ENCODE measurements at places on chromosomes 16 and 17. TPM values are rescaled to one million over a fixed set of nuclear protein-coding genes. Genes with fewer than 3 reads are reported as not detected.

GRCh38 chr16:57630931-57631845, 2.8 kb downstream of the ADGRG1 start:
- H3K4me1 ChIP-seq, result peaks cover 27% of the 10 kb centered on the region
- no peak overlapping the region for H3K4me3 ChIP-seq
- no peak overlapping the region for H3K27ac ChIP-seq

- no peak for DNase-seq
- H3K4me1 ChIP-seq, result no peaks in the 10 kb centered on the region
- peaks cover 3% of the 10 kb centered on the region for H3K36me3 ChIP-seq
- H3K27ac ChIP-seq, result no peak overlapping the region
- H3K4me3 ChIP-seq, result no peak overlapping the region
- H3K27me3 ChIP-seq, result no peaks in the 10 kb centered on the region
Measured at GRCh38 chr17:67150826-67151225, 94.2 kb downstream of the HELZ start.

DNA sequence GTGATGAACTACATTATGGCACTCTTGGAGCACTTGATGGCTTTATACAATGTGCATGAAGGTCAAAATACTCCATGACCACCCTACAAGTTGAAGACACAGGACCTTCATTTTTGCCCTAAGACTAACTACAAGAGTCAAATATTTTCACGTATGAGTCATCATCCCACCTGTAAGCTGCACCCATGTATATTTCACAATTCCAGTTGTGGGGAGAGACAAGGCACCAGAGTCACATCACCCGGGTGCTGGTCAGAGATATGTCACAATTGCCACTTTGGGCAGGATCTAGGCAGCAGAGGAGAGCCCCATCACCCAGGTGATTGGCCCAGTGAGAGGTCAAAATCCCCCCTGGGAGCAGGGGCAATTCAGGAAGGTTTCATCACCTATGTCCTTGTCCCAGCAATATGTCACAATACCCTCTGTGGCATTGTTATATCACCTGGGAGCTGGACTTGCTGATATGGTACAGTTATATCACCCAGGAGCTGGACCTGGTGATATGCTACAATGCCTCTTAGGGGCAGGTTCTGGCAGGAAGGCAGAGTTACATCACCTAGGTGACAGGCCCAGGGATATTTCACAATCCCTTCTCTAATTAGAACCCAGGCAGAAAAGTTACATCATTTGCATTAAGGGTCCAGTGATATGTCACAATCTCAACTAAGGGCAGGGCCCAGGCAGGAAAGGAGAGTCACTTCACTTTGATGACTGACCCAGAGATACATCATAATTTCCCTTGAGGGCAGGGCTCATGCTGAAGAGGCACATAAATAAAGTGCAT, 1839.2 kb downstream of the TP53TG3F start:
- H3K27ac ChIP-seq, result no peak overlapping the region
- H3K4me1 ChIP-seq, result no peaks in the 10 kb centered on the region
- no peaks in the 10 kb centered on the region for H3K27me3 ChIP-seq
- H3K4me3 ChIP-seq, result no peak overlapping the region
- no peak for DNase-seq

DNA sequence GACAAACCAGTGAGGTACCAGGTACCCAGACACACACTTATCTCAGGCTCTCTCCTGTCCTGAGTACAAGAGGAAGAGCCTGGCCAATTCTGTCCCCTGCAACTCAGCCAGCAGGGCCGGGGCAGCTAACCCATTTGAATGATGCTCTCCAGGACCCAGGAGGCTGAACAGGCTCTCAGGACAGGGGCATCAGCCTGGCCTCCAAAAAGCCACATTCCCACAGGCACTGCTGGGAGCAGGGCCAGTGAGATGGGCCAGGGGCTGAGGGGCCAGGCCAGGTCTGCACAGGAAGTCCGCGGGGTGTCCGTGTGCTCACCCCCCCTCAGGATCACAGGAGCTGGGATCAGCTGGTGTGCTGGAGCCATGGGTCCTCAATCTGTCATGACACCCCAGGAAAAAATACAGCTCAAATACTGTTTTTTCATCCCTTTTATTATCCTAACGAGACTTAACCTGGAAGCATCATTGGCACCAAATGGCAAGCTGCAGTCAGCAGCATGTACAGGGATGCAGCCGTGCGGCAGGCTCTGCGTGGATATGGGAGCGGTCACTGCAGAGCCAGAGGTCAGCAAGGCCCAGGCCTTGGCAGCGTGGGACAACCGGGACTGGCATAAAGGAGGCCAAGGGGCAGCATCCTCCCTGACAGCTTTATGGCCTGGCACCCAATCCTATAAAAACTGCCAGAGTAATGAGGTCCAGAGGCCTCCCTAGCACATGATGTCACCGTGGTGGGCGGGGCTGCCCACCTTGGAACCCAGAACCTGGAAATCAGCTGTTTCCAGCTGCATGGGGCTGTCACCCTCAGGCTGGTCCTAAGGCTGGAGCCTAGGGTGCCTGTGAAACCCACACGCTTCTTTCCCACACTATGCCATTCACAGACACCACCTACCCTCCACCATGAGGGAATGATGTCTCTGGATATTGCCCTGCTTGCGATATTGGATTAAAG, 276.7 kb downstream of the C16orf95 start:
- no peaks in the 10 kb centered on the region for H3K36me3 ChIP-seq
- H3K27me3 ChIP-seq, result peaks cover 3% of the 10 kb centered on the region
- no peak for DNase-seq
- no peak overlapping the region for H3K27ac ChIP-seq

- peaks cover 72% of the 10 kb centered on the region for H3K4me1 ChIP-seq
- DNase-seq, result no peak
- peak overlapping the region; percentile 99 for H3K27ac ChIP-seq
- H3K27me3 ChIP-seq, result no peaks in the 10 kb centered on the region
- no peaks in the 10 kb centered on the region for H3K36me3 ChIP-seq
Measured at GRCh38 chr16:68083239-68083781, 1.9 kb upstream of the NFATC3 start.

DNA sequence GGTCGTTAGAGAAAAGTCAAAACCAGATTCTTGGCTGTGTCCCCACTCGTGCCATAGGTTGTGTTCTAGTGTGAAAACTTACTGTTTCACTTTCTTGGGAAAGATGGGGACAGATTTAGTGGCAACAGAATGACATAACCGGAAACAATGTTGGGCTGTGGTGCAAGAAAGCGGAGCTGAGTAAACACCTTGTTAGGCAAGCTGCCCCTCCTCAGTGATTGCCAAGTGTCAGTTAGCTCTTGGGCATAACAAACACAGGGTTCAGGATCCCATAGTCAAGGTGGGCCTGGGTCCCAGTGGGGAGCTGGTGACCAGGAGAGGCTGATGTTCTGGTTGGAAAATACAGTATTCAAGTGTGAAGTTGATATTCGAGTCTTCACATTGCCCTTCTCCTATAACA, 15.4 kb downstream of the UBN1 start:
- H3K36me3 ChIP-seq, result no peaks in the 10 kb centered on the region
- DNase-seq, result no peak
- no peak overlapping the region for H3K4me3 ChIP-seq
- H3K27ac ChIP-seq, result no peak overlapping the region
- H3K27me3 ChIP-seq, result no peaks in the 10 kb centered on the region

DNA sequence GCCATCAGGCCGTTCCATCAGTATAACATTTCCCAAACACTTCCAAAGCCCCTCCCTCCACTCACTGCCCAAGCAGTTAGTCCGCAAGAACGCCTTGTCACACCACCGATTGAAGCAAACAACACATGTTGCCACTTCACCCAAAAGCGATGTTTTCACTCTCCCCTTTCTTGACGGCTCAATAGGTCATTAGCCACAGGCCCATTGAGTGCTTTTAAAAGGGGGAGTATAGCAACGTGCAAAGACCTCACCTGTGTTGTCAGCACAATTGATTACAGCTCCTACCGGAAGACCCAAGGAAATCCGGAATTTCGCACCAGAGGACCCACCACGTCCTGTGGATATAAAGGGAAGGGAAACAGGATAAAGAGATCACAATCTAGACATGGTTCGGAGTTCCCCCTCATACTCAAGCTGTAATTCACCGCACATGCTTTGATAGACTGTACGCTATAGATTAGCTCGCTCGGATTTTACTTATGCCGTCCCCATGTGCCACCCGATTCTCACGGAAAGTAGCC, 690 bp downstream of the RPL23 start:
- H3K36me3 ChIP-seq, result no peaks in the 10 kb centered on the region
- no peaks in the 10 kb centered on the region for H3K27me3 ChIP-seq
- peak overlapping the region; percentile 7 for H3K4me3 ChIP-seq
- peak overlapping the region; percentile 94 for H3K27ac ChIP-seq

GRCh38 chr16:85031451-85031850, 3.9 kb downstream of the KIAA0513 start:
- H3K4me1 ChIP-seq, result peaks cover 7% of the 10 kb centered on the region
- H3K4me3 ChIP-seq, result no peak overlapping the region
- no peak for DNase-seq
- no peaks in the 10 kb centered on the region for H3K36me3 ChIP-seq
- no peaks in the 10 kb centered on the region for H3K27me3 ChIP-seq

DNA sequence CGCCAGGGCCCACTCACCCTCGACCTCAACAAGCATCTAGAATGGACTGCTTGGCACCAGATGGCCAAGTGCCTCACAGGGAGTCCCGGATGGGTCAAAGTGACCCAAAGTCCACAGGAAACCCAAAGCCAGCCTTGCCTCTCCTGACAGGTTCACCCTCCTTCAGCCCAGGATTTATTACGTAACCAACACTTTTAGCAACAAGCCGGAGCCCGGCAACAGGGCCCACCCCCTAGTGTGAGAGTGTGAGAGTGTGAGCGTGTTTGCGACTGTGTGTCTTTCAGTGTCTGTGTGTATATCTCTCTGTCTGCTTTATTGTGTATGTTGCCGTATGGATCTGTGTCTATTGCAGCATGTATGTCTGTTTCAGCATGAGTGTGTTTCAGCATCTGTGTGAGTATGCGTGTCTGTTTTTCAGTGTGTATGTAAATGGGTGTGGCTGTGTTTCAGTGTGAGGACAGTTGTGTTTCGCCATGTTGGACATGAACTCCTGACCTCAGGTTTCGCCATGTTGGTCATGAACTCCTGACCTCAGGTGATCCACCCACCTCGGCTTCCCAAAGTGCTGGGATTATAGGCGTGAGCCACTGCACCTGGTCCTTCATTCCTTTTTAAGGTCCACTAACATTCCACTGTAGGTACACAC, 13.7 kb upstream of the PEMT start:
- H3K4me1 ChIP-seq, result no peaks in the 10 kb centered on the region
- DNase-seq, result no peak
- no peaks in the 10 kb centered on the region for H3K27me3 ChIP-seq
- H3K4me3 ChIP-seq, result no peak overlapping the region

- H3K4me1 ChIP-seq, result no peaks in the 10 kb centered on the region
- H3K4me3 ChIP-seq, result no peak within 1 kb of the TSS
- no peaks in the 10 kb centered on the region for H3K36me3 ChIP-seq
- no peaks in the 10 kb centered on the region for H3K27me3 ChIP-seq
- no peak for DNase-seq
- no peak within 1 kb of the TSS for H3K27ac ChIP-seq
Measured at GRCh38 chr17:41098042-41098441, at the start of gene KRTAP4-8. KRTAP4-8 (minus strand) TSS chr17:41098142; CDS start chr17:41098084, 58 bp downstream.

DNA sequence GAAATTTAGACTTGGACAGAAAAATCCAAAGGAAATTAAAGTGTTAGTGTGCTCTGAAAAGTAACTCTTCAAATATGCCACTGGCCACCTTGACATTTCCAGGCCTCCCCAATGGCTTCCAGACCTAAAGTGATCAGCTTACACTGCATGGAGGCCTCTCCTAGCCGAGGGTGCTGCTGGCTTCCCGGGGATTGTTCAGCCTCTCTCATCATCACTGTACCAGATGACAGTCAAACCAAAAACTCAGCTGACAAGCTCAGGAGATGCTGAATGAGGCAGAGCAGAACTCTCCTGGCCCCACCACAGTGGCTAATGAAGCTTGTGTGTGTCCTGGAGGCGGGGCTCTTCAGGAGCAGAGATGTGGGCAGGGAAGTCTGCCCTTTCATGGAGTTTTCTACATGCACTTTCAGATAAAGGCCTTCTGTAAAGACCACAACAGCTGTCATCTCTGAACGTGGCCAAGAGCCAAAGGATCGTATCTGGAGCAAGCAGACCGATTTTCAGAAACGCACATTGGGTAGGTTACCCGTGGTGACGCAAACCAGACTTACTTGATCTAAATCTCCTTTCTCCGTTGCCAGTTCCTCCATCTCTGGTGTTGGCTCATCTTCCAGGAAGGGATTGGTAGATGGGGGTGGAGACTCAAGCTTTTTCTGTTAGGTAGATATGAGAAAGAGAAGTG, 113.3 kb downstream of the VPS53 start:
- no peaks in the 10 kb centered on the region for H3K36me3 ChIP-seq
- no peak overlapping the region for H3K4me3 ChIP-seq
- H3K27me3 ChIP-seq, result no peaks in the 10 kb centered on the region
- no peaks in the 10 kb centered on the region for H3K4me1 ChIP-seq
- DNase-seq, result peak; percentile 28
- peak overlapping the region; percentile 72 for H3K27ac ChIP-seq

DNA sequence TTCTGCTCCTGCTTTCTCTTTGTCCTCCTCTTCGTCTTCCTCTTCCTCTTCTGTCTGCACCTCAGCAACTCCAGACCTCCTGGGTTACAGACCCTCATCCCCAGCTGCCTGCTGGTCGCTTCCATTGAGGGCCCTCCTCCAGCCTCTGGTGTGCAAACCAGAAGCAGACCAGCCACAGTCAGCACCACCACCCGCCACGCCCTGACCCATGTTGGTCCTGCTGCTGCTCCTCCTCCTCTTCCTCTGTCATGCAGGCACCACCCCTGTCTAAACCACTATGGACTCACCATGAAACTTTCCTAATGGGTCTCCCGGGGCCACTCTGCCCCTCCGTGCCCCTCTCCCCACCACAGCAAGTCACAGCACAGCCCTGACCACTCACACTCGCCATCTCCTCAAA, 11.4 kb upstream of the OGFOD3 start:
- H3K4me1 ChIP-seq, result no peaks in the 10 kb centered on the region
- H3K27ac ChIP-seq, result no peak overlapping the region
- no peaks in the 10 kb centered on the region for H3K27me3 ChIP-seq

DNA sequence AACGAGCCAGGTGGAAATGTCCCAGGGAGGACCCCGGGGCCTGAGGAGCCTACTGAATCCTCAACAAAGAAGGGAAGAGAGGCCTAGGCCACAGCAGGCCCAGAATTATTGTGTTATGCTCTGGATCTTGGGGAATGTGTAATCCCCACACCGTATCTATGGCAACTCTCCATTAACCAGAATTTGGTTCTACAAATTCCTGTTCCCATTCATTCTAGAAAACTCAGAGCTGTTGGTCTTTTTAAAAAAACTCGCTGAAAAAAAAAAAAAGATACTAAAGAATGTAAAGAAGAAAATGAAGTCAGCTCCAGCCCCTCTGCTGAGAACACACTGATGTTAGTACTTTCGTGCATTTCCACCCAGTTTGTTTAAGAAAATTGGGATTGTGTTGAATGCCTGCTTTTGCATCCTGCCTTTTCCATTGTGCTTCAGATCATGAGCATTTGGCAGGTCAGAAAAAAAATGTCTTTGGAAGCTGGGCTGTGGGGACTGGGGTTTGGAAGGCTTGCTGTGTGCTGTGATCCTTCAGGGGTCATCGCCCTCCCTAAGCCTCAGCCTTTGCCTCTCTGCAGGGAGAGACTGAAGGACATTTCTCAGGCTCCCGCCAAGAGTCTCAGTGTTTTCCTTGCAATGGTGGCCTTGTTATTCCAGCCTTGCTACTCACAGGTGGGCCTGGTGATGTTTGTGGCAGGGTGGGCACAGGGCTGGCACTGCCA, 69.5 kb downstream of the SREBF1 start:
- H3K27me3 ChIP-seq, result no peaks in the 10 kb centered on the region
- no peaks in the 10 kb centered on the region for H3K36me3 ChIP-seq
- DNase-seq, result no peak
- H3K4me3 ChIP-seq, result no peak overlapping the region
- peaks cover 47% of the 10 kb centered on the region for H3K4me1 ChIP-seq

Gene PLA2G10
- total RNA-seq, result 24.3 TPM

Gene FOXC2
- total RNA-seq, result not detected

Gene CD300A
- total RNA-seq, result not detected

Gene PRDM7
- not detected for total RNA-seq

Gene MT1G
- 21.0 TPM for total RNA-seq

Gene C1QTNF8
- not detected for total RNA-seq

Gene ITGAL
- 33.7 TPM for total RNA-seq

Gene SLC52A1
- 6.0 TPM for total RNA-seq

Gene CHD9NB
- total RNA-seq, result 3.0 TPM

Gene CD19
- total RNA-seq, result not detected
